ENCODE measurements at places on chromosomes 16 and 17.

GRCh38 chr16:50476486-50477255, 71.5 kb upstream of the NKD1 start:
- DNase-seq, result no peak

GRCh38 chr16:27687605-27688004, 137.7 kb downstream of the KATNIP start:
- DNase-seq, result no peak

- no peak for DNase-seq
Observed at GRCh38 chr16:34802848-34803599, 1343.6 kb downstream of the TP53TG3F start.

- DNase-seq, result peak; percentile 50
Observed at GRCh38 chr17:7716901-7717755, at the start of gene DNAH2. DNAH2 (plus strand) TSS chr17:7717744; CDS start chr17:7719735, 1,991 bp downstream.

- DNase-seq, result no peak
Observed at GRCh38 chr16:27495191-27495590, 54.5 kb downstream of the GTF3C1 start.

DNA sequence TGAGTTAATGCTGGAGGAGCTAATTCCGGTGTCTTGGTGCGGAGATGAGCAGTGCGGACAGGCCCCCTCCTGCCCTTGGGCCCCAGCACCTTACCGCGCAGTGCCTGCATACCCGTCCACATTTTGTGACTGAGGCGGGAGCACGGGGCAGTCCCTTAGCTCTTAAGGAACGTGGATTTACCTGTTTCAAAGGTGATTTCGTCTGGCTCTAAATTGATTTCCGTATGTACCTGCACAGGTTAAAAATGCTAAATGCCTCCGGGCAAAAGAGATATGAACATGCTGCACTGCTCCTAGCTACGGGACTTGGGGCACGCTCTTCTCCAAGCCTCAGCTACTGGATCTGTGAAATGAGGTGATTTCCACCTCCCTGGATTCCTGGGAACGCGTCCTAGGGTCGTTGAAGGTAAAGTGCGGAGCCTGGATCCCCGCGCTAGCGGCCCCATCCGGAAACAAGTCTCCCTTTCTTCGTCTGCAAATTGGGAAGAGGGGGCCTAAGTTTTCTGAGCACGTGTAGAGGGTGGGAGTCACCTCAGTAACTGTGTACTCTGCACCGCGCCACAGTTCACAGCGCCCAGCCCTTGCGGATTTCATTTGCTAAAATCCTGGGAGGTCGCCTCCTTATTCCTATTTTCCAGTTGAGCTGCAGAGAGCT, 669 bp upstream of the CRISPLD2 start:
- no peak for DNase-seq

DNA sequence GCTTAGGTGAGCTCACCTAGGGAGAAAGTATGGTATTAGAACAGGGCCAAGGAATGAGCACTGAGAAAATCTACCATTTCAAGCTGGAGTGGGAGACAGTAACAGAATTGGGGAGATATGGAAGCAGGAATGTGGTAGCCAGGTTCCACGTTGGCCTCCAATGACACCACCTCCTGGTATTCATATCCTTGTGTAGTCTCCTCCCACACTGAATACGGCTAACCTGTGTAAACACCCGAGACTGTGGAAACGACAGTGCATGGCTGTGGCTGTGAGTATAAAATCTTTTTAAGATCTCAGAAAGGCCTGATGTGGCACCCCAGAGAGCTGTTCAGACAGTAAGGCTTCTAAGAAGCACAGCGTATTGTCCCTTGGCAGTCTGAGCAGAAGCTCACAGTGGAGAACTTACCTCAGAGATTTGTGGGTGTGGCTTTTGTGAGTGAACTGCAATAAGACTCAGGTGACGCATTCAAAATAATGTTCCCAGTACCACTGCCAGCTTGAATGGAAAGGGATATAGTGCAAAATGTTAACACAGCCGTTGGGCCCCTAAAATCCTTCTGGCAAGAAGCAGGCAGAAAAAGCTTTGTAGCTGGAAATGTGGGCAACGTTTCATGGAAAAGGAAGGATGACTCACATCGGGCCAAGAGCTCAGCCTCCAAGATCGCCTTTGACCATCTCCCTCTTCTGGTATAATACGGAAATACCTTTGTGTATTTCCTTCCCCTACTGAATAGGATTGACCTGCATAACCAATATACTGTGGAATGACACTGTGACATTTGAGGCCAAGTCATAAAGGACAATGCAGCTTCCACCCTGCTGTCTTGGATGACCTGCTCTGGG, 14.4 kb downstream of the SDR42E1 start:
- no peak for DNase-seq

DNA sequence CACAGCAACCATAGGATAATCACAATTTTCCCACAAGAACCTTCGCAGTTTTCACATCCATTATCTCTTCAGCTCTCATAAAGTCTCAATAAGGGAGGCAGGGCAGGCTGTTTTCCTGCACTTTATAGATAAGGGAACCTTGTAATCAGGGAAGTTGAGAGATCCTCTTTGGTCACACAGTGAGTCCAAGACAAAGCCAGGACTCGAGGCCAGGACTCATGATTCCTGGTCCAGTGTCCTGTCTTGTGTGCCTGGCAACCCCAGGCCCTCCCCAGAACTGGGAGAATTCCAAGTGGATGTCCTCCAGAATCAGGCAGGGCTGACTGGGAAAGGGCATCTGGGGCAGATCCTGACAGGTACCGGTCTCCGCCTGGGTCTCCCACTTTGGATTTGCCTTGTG, 23.1 kb upstream of the PHF12 start:
- no peak for DNase-seq
